Memory B cell (primary cell): ENCODE measurements at places on chromosomes 2 and 18.

- no peaks in the 10 kb centered on the region for H3K4me1 ChIP-seq
- no peak overlapping the region for H3K27ac ChIP-seq
- H3K4me3 ChIP-seq: no peak overlapping the region
- no peak for DNase-seq
- H3K36me3 ChIP-seq: no peaks in the 10 kb centered on the region
These were observed 596.6 kb downstream of the XIRP2 start for GRCh38 chr2:167484875-167485274.

GRCh38 chr2:239946562-239946863 lies 78.6 kb downstream of the NDUFA10 start:
- H3K4me3 ChIP-seq: no peak overlapping the region
- peaks cover 10% of the 10 kb centered on the region for H3K36me3 ChIP-seq
- no peak for DNase-seq
- H3K4me1 ChIP-seq: peaks cover 4% of the 10 kb centered on the region

GRCh38 chr2:187545238-187545751 lies 8.9 kb downstream of the TFPI start:
- H3K27ac ChIP-seq: no peak overlapping the region
- no peaks in the 10 kb centered on the region for H3K36me3 ChIP-seq
- H3K4me1 ChIP-seq: no peaks in the 10 kb centered on the region
- no peak overlapping the region for H3K4me3 ChIP-seq
- H3K27me3 ChIP-seq: no peaks in the 10 kb centered on the region

- peaks cover 4% of the 10 kb centered on the region for H3K27me3 ChIP-seq
- no peak for DNase-seq
- peaks cover 1% of the 10 kb centered on the region for H3K36me3 ChIP-seq
- no peak overlapping the region for H3K27ac ChIP-seq
- H3K4me1 ChIP-seq: no peaks in the 10 kb centered on the region
These were observed 344.7 kb downstream of the HRH4 start for GRCh38 chr18:24805156-24805555.

- no peaks in the 10 kb centered on the region for H3K27me3 ChIP-seq
- peaks cover 28% of the 10 kb centered on the region for H3K36me3 ChIP-seq
- no peak for DNase-seq
- H3K4me3 ChIP-seq: peak overlapping the region; percentile 53
- H3K27ac ChIP-seq: no peak overlapping the region
- H3K4me1 ChIP-seq: peaks cover 30% of the 10 kb centered on the region
These were observed 9.1 kb downstream of the SEPTIN2 start for GRCh38 chr2:241324775-241325174.

DNA sequence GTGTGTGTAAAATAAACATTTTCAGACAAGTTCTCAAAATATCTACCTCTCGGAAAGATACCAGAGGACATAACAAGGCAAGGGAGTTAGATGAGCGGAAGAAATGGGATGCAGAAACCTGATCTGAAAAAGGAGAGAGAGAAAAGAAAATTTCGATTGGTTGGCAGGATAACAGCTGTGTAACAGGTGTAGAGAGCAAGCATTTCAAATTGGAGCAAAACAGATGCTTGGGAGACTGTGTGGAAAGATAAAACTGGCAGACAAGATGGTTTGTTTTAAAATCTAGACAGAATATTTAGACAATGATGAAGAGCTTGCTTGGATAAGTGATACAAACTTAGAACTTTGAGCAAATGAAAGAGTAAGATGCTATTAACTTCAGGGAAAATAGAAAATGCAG lies 20.2 kb downstream of the CHST9 start:
- H3K4me3 ChIP-seq: no peak overlapping the region
- no peak overlapping the region for H3K27ac ChIP-seq
- H3K27me3 ChIP-seq: no peaks in the 10 kb centered on the region
- no peaks in the 10 kb centered on the region for H3K36me3 ChIP-seq
- DNase-seq: no peak
- H3K4me1 ChIP-seq: no peaks in the 10 kb centered on the region

GRCh38 chr2:158094487-158095092 lies 7.1 kb upstream of the UPP2 start:
- no peaks in the 10 kb centered on the region for H3K36me3 ChIP-seq
- H3K4me3 ChIP-seq: no peak overlapping the region
- peaks cover 3% of the 10 kb centered on the region for H3K27me3 ChIP-seq
- H3K4me1 ChIP-seq: no peaks in the 10 kb centered on the region
- H3K27ac ChIP-seq: no peak overlapping the region

GRCh38 chr2:195768431-195768830 lies 111.4 kb downstream of the SLC39A10 start:
- DNase-seq: no peak
- no peaks in the 10 kb centered on the region for H3K36me3 ChIP-seq
- no peaks in the 10 kb centered on the region for H3K4me1 ChIP-seq
- H3K27me3 ChIP-seq: no peaks in the 10 kb centered on the region
- no peak overlapping the region for H3K27ac ChIP-seq

DNA sequence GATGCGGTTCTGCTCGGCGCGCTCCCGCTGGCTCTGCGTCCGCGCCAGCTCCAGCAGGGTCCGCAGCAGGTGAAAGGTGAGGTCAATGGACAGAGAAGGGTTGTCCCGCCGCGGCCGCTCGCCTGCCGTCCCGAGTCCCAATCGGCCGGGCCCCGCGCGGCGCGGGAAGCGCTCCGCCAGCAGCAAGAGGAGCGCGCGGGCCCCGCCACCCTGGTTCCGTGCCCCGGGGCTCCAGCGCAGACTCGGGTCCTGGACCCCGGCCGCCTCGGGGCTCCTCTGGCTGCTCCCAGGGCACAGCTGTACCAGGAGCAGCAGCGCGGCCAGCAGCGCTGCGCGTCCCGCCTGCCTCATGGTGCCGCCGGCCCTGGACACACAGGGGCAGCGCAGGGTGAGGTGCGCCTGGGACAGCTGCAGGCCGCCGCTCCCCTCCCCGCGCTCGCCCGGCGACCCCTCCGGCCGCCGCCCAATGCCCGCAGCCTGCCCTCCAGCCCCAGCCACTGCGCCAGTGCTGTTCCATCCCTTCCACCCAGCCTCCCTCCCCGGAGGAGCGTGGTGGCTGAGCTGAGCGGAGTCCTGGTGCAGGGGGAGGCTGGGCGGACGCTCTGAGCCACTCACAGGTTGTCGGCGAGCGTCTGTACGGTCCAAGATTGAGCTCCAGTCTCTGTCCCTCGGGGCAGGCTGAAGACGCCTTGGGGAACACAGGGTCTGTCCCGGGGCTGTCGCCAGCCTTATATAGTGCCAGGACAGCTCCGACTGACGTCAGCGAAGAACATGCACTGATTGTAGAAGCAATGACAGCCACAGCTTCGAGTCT lies 493 bp downstream of the UCN start:
- no peak overlapping the region for H3K4me3 ChIP-seq
- H3K36me3 ChIP-seq: peaks cover 22% of the 10 kb centered on the region
- H3K4me1 ChIP-seq: peaks cover 6% of the 10 kb centered on the region
- DNase-seq: no peak
- no peak overlapping the region for H3K27ac ChIP-seq

- no peak overlapping the region for H3K4me3 ChIP-seq
- DNase-seq: no peak
- H3K27ac ChIP-seq: no peak overlapping the region
- no peaks in the 10 kb centered on the region for H3K4me1 ChIP-seq
- H3K27me3 ChIP-seq: peaks cover 2% of the 10 kb centered on the region
These were observed 213.4 kb downstream of the GPD2 start for GRCh38 chr2:156649596-156649995.

- H3K36me3 ChIP-seq: no peaks in the 10 kb centered on the region
- peak; percentile 6 for DNase-seq
- H3K27me3 ChIP-seq: peaks cover 8% of the 10 kb centered on the region
- H3K4me1 ChIP-seq: no peaks in the 10 kb centered on the region
- H3K4me3 ChIP-seq: no peak overlapping the region
- no peak overlapping the region for H3K27ac ChIP-seq
These were observed 162.7 kb downstream of the DYSF start for GRCh38 chr2:71615767-71616730.

DNA sequence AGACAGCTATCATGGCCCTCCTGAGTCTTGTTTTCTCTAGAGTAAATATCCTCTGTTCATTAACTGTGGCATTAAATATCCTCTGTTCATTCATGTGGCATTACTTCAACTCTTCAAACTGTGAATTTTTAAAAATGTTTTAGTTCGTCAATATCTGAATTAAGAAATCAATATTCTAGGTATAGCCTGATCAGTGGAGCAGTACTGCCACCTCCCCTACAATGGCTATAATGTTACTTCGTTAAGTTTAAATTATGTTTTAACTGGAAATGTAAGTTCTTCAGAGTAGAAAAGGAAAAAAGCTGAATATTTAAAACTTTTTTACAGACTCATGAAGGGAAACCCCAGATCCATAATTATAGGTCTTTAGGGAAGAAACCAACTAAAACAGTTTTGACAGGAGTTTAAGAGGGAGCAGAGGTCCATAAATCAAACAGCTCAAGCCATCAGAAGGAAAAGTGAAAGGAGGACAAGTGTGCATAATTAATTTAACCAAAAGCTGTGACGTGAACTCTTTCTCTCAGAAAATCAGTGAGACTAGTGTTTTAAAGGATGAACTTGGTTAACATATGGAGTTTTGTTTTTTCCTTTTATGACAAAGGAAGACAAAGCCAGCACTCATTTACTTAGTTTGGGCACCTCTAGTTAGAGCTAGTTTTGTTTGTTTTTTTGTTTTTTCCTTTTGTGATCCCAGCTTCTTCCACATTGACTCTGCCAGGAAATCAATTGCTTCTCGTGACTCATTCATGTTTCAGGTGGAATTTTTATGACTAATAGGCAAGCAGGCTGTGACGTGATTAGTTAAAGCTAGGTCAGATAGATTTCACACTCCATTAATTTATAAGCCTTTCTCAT lies 44.9 kb downstream of the RBBP8 start:
- H3K4me3 ChIP-seq: no peak overlapping the region
- H3K27me3 ChIP-seq: no peaks in the 10 kb centered on the region
- peak overlapping the region; percentile 39 for H3K27ac ChIP-seq

- no peak for DNase-seq
- H3K4me3 ChIP-seq: no peak overlapping the region
- no peaks in the 10 kb centered on the region for H3K36me3 ChIP-seq
- no peak overlapping the region for H3K27ac ChIP-seq
These were observed 2.8 kb upstream of the BBS5 start for GRCh38 chr2:169476459-169476858.

- H3K36me3 ChIP-seq: no peaks in the 10 kb centered on the region
- no peaks in the 10 kb centered on the region for H3K4me1 ChIP-seq
- no peak for DNase-seq
- no peaks in the 10 kb centered on the region for H3K27me3 ChIP-seq
- H3K27ac ChIP-seq: no peak overlapping the region
- H3K4me3 ChIP-seq: no peak overlapping the region
These were observed 602.7 kb downstream of the KCNJ3 start for GRCh38 chr2:155301221-155301620.

GRCh38 chr2:136962105-136962725 lies 196.9 kb downstream of the THSD7B start:
- no peaks in the 10 kb centered on the region for H3K36me3 ChIP-seq
- no peak for DNase-seq
- H3K27me3 ChIP-seq: no peaks in the 10 kb centered on the region
- H3K4me1 ChIP-seq: no peaks in the 10 kb centered on the region

- H3K4me3 ChIP-seq: no peak overlapping the region
- H3K36me3 ChIP-seq: peaks cover 1% of the 10 kb centered on the region
- no peaks in the 10 kb centered on the region for H3K4me1 ChIP-seq
- no peak for DNase-seq
- no peak overlapping the region for H3K27ac ChIP-seq
These were observed 35.5 kb upstream of the RMP24 start for GRCh38 chr18:35936951-35937350.

- peaks cover 4% of the 10 kb centered on the region for H3K4me1 ChIP-seq
- H3K27me3 ChIP-seq: peaks cover 8% of the 10 kb centered on the region
- H3K27ac ChIP-seq: no peak overlapping the region
- DNase-seq: no peak
These were observed 30.8 kb downstream of the GRHL1 start for GRCh38 chr2:9982248-9982647.

DNA sequence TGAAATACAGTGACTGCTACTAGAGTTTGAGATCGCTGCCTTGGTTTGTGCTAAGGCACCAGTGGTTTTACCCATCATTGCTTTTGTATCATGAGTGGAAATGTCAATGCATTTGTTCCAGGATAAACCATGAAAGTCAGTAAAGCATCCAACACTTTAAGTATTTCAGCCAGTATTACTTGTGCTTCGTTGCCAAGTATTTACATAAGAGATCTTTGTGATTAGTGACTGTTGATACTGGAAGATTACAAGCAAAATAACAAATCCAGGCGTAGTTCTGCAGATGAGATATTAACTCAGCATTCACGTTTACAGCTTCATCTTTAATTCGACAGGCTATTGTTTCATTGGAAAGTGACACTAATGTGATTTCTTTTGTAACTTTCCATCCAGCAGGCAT lies 90.3 kb upstream of the B3GNT7 start:
- no peak overlapping the region for H3K4me3 ChIP-seq
- H3K27ac ChIP-seq: peak overlapping the region; percentile 45
- H3K36me3 ChIP-seq: no peaks in the 10 kb centered on the region
- H3K27me3 ChIP-seq: no peaks in the 10 kb centered on the region
- no peak for DNase-seq
- peaks cover 9% of the 10 kb centered on the region for H3K4me1 ChIP-seq

GRCh38 chr2:96669539-96670215 lies 27.1 kb downstream of the FER1L5 start:
- no peaks in the 10 kb centered on the region for H3K36me3 ChIP-seq
- peaks cover 7% of the 10 kb centered on the region for H3K27me3 ChIP-seq
- H3K4me3 ChIP-seq: no peak overlapping the region
- H3K4me1 ChIP-seq: peaks cover 2% of the 10 kb centered on the region
- DNase-seq: no peak
- no peak overlapping the region for H3K27ac ChIP-seq

- DNase-seq: no peak
- H3K4me3 ChIP-seq: no peak overlapping the region
- H3K36me3 ChIP-seq: no peaks in the 10 kb centered on the region
- H3K4me1 ChIP-seq: no peaks in the 10 kb centered on the region
These were observed 154.5 kb downstream of the SMAD2 start for GRCh38 chr18:47775961-47776360.

GRCh38 chr2:216873573-216873972 lies 13.7 kb upstream of the TNP1 start:
- no peak for DNase-seq
- no peak overlapping the region for H3K27ac ChIP-seq
- H3K36me3 ChIP-seq: no peaks in the 10 kb centered on the region

- no peak for DNase-seq
- H3K27me3 ChIP-seq: peaks cover 1% of the 10 kb centered on the region
These were observed 23.0 kb upstream of the ODC1 start for GRCh38 chr2:10471046-10471571.

- no peak for DNase-seq
- H3K27me3 ChIP-seq: no peaks in the 10 kb centered on the region
- no peaks in the 10 kb centered on the region for H3K4me1 ChIP-seq
- H3K36me3 ChIP-seq: peaks cover 33% of the 10 kb centered on the region
These were observed 24.5 kb downstream of the NDUFA10 start for GRCh38 chr2:240000671-240001070.

DNA sequence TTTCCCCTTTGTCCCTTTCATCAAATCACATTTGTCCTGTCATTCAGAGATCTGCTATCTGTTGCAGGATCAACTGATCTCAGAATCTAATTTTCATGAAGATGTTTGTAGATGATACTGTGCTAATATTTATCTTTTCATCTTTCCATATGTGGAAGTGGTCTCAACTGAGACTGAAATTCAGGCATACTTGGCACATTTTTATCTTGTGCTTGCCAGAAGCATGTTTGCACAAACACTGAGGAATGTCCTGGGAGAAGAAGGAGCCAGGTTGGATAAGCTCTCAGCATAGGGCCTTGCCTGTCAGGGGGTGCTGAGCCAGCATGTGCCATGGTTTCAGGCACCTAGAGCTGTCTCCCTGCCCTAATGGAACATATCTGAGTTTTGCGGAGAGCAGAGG lies 24.5 kb upstream of the MMADHC start:
- H3K27me3 ChIP-seq: peaks cover 2% of the 10 kb centered on the region
- H3K27ac ChIP-seq: no peak overlapping the region
- no peak overlapping the region for H3K4me3 ChIP-seq
- H3K4me1 ChIP-seq: no peaks in the 10 kb centered on the region
- DNase-seq: no peak
- no peaks in the 10 kb centered on the region for H3K36me3 ChIP-seq
